ENCODE measurements at places on chromosomes 1 and 21.

GRCh38 chr1:219566951-219567947, 45.7 kb downstream of the ZC3H11B start:
- no peak for DNase-seq

DNA sequence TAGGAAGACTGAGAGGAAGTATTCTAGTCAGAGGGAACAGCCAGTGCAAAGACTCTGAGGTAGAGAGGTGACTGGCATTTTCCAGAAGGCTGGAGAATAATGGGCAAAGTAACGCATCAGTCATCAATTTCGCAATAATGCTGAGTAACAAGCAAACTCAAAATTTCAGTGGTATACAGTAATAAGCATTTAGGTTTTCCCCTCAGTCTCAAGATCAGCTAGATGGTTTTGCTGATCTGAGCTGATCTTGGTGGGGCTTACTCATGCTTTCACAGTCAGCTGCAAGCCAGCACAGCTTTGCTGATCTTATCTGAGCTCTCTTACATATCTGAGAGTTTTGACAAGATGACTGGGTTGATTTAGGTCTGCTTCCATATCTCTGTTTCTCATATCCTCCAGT, 108.7 kb downstream of the TSEN15 start:
- DNase-seq = no peak

GRCh38 chr1:38735651-38736161, 123.9 kb downstream of the RRAGC start:
- DNase-seq = no peak

- no peak for DNase-seq
Measured at GRCh38 chr1:35178874-35179380, 14.0 kb downstream of the SFPQ start.

- DNase-seq = no peak
Measured at GRCh38 chr1:225697428-225697827, 44.5 kb upstream of the ENAH start.

DNA sequence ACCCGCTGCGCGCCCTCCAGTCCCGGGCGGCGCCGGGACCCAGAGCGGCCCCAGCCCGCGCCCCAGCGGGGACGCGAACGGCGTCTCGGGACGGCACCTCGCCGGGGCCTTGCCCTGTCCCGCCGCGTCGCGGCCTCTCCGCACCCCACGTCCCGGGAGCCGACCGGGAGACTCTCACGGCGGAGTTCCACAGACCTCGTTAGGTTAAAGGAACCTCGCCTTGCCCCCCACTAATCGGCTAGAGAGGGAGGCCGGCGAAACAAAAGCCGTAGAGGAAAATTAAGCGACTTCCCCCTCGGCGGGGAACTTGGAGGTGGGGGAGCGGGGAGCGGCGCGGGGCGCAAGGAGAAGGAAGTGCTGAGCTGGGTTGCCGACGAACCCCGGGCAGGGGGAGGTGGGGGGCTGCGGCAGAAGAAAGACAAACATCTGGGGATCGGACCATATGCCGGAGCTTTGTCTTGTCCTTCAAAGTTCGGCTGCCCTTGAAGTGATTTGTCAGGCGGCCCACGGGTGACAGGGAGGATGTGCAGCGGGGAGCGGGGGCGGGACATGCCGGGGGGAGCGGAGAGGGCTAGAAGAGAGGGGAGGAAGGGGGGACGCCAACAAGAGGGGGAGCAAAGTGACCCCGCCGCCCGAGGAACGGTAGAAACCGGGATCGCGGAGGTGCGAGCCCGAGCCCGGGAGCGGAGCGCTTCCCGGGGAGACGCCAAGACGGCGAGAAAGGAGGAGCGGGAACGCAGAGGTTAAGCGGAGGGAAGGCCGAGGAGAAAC, 120.0 kb upstream of the RRP15 start:
- no peak for DNase-seq

GRCh38 chr1:99731384-99731783, 35.1 kb downstream of the FRRS1 start:
- no peak for DNase-seq

DNA sequence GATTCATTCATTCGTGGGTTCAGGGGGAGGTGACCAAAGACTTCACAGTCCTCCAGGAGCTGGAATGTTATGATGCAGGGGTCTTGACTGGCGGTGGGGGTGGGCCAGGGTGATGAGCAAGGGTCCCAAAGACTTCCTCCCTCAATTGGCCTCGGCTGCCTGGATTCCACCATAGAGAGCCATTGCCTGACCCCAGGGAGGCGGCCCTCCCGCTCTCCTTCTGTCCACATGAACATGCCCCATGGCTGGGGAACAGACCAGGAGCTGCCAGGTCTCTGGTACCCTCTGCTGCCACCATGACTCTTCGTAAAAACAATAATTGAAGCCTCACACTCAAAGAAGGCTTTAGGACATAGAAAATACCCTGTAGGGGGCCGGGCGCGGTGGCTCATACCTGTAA, 102.5 kb upstream of the CASZ1 start:
- DNase-seq = no peak
